Urothelium cell line (cell line): ENCODE measurements at places on chromosomes 12 and 14.

GRCh38 chr12:47382305-47382704 is 302.5 kb upstream of the AMIGO2 start:
- DNase-seq: no peak

GRCh38 chr12:34396861-34397590 is 374.7 kb downstream of the ALG10 start:
- DNase-seq: peak; percentile 1

DNA sequence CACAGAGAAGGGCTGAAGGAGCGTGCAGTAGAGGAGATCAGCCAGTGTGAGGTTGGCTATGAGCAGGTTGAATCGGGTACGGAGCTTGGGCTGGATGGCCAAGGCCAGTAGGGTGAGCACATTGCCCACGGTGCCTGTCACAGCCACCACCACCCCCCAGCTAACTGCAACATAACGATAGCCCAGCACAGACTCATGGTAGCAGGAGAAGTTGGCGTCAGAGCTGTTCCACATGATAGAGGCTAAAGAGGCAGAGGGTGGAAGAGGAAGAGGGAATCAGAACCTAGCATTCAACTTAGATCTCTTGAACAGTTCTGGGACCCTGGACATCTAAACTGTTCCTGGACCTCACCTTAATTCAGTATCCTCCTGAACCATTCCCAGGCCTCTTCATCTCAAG is 668 bp downstream of the GPR84 start:
- DNase-seq: no peak

DNA sequence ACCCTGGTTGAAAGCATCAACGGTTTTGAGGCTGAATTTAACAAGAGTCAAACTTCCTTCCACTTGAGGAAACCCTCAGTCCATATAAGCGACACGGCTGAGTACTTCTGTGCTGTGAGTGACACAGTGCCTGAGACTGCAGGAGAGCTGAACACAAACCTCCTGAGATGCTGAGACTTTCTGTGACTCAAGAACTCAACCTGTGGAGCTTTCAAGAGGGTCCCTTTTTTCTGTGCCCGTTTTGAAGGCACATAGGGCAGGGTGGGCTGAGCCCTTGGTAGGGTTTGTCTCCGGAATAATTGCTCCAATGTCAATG is 305.3 kb upstream of the OR4E1 start:
- no peak for DNase-seq

GRCh38 chr12:112179916-112180315 is 54.6 kb downstream of the TRAFD1 start:
- no peak for DNase-seq

GRCh38 chr14:79605849-79606248 is 605.5 kb downstream of the DIO2 start:
- no peak for DNase-seq

GRCh38 chr12:28500373-28501024 is 310.2 kb downstream of the CCDC91 start:
- DNase-seq: no peak

- no peak for DNase-seq
Observed at GRCh38 chr14:93912782-93913181, 14.4 kb upstream of the FAM181A start.

GRCh38 chr12:94290353-94290752 is 142.0 kb downstream of the PLXNC1 start:
- no peak for DNase-seq

GRCh38 chr14:105204206-105204930 is 23.3 kb upstream of the NUDT14 start:
- no peak for DNase-seq

DNA sequence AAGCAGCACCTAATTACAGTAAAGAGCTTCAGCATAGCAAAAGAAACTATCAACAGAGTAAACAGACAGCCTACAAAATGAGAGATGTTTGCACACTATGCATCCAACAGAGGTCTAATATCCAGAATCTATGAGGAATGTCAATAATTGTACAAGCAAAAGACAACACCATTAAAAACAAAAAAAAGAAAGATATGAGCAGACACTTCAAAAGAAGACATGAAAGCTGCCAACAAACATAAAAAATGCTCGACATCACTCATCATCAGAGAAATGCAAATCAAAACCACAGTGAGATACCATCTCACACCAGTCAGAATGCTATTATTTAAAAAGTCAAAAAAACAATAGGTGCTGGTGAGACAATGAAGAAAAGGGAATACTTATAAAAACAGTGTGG is 273.1 kb downstream of the TMTC2 start:
- no peak for DNase-seq

DNA sequence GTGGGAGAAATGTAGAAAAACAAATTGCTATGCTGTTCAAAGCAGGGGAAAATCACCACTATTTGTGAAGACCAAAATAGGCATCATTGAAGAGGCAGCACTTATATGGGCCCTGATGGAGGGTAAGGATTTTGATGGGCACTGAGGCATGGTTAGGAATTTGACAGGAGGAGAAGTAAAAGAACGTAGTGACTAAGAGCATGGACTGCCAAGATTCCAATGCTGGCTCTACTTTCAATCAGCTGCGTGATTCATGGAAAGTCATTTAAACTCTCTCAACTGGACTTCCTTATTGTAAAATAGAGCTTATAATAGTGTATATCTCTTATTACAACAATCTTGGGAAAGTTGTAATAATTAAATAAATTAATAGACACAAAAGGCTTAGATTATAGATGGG is 267.7 kb upstream of the G2E3 start:
- DNase-seq: peak; percentile 12

DNA sequence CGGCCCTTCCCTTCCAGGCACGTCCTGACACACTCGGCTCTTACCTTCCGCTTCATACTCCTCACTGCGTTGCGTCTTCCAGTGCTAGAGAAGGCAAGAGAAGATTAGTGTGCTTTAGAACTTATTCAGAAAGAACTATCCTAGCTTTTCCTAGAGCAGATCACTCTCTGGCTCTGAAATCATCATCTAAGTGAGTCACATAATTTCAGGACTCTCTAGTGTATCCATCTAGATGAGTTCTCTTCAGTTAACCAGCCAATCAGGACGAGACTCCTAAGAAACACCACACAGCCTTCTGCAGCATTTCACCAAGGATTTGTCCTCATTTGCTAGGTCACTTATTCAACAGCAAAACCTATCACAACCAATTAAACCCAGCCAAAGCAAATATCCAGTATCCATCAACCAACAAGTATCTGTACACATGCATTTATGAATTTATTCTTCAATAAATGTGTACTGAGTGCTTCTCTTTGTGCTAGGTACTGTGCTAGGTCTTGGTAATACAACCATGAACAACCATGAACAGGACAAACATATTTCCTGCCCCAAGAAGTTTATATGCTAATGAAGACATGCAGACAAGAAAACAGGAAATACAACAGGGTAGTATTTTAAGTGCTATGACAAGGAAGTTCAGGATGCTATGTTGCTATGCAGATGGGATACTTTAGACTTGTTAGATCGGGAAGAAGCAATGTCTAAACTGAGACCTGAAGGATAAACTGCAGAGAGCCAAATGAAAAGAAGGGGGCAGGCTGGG is 52.1 kb downstream of the NIN start:
- DNase-seq: no peak

GRCh38 chr14:91354979-91355685 is 62.5 kb downstream of the CCDC88C start:
- no peak for DNase-seq

DNA sequence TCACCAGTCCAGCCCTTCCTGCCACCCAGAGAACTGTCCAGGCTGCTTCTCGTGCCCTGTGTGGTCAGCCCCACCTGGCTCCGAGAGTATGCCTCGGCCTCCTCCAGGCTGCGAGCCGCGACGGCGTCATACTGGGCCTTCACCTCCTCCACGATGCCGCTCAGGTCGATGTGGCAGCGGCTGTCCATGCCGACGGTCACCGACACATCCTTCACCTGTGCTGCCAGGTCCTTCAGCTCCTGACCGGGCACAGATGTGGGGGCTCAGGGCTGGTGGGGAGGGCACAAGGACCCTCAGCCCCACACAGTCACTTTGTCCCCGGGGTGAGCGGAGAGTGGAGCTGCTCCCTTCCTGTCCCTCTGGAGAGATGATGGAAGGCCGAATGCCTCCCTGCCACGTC is 18.3 kb downstream of the KRT80 start:
- no peak for DNase-seq

- no peak for DNase-seq
Observed at GRCh38 chr12:3202096-3202495, 124.9 kb downstream of the TSPAN9 start.

DNA sequence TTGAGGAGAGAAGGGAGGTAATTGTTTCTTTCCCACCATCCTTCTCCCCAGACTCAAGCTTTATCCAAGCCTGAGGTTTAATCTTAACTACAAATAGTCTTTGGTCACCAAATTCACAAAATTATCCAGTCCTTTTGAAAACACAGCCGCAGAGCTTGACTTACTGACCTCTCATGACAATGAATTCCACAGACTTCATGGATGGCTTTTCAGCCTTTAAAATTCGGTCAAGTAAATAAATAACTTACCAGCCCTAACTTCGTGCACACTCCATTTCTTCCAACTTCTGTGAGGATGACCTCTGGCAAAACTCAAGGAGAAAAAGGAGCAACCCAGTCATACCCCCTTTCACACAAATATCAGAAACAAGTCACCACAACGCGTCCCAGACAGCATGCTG is 137.0 kb upstream of the CDKN3 start:
- no peak for DNase-seq

DNA sequence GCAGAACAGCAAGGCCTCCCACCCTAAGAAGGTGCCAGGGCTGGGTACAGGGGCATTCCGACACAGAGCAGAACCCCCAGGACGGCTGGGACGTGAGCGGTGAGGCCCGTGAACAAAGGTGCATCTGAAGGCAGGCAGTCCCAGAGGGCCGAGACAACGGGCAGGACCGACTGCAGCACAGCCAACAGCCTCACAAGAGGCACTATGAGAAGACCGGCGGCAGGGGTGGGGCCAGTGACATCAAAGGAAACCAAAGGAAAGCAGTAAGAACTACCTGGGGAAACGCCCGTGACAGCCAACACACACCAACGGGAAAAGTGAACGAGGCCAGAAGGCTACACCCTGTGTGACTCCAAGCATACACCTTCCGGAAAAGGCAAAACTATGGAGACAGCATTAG is 9.1 kb downstream of the BTBD6 start:
- no peak for DNase-seq

- DNase-seq: peak; percentile 87
Observed at GRCh38 chr14:24051789-24052655, at the start of gene CARMIL3. Gene CARMIL3 (plus strand): TSS chr14:24052009. CDS start chr14:24052154, 145 bp downstream.

GRCh38 chr12:62446754-62447452 is 19.7 kb upstream of the MON2 start:
- no peak for DNase-seq

- DNase-seq: no peak
Observed at GRCh38 chr14:66377574-66377973, 108.6 kb upstream of the CCDC196 start.

GRCh38 chr12:54447917-54448316 is 25.5 kb downstream of the GTSF1 start:
- no peak for DNase-seq

DNA sequence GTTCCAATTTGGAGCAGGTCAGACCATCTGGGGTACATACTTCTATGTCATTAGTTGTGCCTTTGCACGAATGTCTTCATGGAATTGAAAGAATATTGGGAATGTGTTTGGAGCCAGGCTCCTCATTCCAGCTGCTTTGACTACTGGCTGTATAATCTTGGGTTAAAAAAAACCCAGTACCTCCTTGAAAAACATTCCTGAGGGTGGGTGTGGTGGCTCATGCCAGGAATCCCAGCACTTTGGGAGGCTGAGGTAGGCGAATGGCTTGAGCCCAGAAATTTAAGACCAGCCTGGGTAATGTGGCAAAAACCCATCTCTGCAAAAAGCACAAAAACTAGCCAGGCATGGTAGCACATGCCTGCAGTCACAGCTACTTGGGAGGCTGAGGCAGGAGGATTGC is 125.6 kb downstream of the TTC8 start:
- no peak for DNase-seq

- no peak for DNase-seq
Observed at GRCh38 chr14:74521756-74522155, 28.2 kb downstream of the ISCA2 start.

DNA sequence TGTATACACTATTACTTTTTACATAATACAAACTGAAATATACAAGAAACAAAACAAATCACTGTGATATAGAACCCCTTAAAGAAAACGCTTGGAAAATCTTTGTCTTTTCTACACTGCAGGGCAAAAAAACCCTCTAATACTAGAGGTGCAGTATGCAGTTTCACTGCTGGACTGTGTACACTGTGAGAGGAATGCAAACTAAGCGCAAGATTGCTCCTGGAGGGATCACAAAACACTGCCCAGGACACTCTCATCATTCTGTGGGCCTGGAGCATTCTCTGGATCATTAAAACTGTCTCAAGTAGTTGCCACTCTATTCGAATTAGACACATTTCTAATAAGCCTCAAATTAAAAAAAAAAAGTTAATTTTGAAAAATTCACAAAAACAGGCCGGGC is 217.6 kb downstream of the MED13L start:
- DNase-seq: no peak

GRCh38 chr14:31970744-31971143 is 106.4 kb upstream of the ARHGAP5 start:
- no peak for DNase-seq

GRCh38 chr14:68677476-68677875 is 115.4 kb downstream of the ZFP36L1 start:
- no peak for DNase-seq

DNA sequence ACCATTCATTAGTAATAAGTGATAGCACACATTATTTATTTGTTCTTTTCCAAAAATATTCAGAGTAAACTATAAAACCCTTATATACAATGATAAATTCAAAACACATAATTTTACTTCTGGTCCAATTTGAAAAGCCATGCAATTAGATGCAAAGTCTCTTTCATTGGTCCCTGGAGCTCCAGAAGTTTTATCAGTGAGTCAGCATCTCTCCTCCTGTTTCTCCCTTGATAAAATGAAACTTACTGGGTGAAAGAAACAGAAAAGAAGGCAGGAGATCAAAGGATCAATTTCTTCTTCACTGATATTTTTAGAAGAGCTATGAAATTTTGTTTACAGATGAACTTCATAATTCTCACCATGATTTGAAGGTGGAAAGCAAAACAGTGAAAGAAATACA is 47.5 kb downstream of the IFNG start:
- no peak for DNase-seq

DNA sequence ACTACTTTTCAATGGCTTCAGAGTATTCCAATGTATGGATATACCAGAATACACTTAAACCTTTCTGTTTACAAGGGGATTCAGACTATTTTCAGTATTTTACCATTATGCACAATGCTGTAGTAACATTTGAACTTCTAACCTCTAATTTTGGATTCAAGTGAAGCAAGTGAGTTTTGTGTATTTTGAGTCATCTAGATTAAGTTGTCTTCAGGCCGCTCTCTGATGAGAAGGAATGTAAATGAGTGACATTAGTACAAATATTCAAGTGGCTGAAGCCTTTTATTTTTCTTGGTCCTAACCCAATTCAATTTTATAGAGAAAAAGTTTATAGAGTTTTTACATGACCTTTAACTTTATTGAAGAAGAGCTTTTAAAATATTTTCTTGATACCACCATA is 125.6 kb downstream of the PDE3A start:
- DNase-seq: no peak

- no peak for DNase-seq
Observed at GRCh38 chr12:41442896-41443295, 254.8 kb downstream of the PDZRN4 start.
